ENCODE measurements at places on chromosomes 6 and 20.
A peak's percentile ranks its signal among the peaks of the same experiment; 100 is the strongest.

GRCh38 chr6:149211046-149211571 lies 106.4 kb upstream of the TAB2 start:
- DNase-seq: no peak

DNA sequence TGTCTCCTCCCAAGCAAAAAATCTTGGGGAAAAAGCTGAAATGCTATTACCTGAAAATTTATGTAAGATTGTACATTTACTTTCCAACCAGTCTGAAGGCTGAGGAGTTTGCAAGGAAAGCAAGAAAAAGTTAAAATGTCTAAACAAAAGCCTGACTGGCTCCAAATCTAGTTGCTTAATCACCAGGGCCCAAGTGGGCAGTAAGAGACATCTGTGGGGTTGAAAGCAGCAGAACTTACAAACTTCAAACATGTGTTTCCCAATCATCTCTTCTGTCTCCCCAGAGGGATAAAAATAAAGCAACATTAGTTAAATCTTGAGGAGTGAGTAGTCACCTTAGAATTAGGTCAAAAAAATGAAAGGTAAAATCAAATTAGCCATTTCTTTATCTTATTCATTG lies 98.6 kb downstream of the OGFRL1 start:
- no peak for DNase-seq

DNA sequence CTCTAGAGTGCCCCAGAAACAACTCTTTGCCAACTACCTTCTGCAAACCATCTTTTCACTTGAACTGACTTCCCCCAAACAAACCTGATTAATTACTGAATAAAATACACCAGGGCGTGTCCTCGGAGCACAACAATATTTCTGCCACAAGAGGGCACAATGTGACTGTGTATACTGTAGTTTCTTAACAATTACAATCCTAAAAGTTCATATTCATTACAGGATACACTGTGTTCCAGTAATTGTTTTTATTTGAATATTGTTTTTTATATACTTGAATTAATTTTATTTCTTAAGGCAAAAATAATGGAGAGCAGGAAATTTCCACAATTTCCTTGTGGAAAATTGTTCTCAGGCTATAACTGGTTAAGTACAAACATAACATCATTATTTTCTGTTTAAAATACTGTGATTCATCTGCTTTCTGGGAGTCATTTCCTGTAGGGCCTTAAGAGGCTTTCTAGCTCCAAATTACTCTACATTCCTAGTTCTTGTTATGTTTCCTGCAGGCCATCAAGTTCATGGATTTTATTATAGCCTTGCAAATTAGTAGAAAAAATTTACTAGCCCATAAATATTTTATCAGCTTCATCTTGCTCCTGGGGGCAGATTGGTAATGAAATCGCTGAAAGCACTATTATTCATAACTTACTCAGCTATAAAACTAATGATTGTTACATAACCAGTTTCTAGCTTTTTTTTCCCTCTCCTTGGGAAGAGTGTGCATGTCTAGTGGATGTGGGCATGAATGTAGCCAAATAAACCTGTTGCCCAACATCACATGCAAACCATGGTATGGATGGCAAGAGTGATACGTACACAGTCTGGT lies 51.9 kb upstream of the SLC22A16 start:
- peak; percentile 82 for DNase-seq

GRCh38 chr20:2451939-2452732 lies 18.5 kb downstream of the SNRPB start:
- DNase-seq: peak; percentile 71

- DNase-seq: no peak
Observed at GRCh38 chr20:14415467-14415866, 78.1 kb upstream of the FLRT3 start.

DNA sequence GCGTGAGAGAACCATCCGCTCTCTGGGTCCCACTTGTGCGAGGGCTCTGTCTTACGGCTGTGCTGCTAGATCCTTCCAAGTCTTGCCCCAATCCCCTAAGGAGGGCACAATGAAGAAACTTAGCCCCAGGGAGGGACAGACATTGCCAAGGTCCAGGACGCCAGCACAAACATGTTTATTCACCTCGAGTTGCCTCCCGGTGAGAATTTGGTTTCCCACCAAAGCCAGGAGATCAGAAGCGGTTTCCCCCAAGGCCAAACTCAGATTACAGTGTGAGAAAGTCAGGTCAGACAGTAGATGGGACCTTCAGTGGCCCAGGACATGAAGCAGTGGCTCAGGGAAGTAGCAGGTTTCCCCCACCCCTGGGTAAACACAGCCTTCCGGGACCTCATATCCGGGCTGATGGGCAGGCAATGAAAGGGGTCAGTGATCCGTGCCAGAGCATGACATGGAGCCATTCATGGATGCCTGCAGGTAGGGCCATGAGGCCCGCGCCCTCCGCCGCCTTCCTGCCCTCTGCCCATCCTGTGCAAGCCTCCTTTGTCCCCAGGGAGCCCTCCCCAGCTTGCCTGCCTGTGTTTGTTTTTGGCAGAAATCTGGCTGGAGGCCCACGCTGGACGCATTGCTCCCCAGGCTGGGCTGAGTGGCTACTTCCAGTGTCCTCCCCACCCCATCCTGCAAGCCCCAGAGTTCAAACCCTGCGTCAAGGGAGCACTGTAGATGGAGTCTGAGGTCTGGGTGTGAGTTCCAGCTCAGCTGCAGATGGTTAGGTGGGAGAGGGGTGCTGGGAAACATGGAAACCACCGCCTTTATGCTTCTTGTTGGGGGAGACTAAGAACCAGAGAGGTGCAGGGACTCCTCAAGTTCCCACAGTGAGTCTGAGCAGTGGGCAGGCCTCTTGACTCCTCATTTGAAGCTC lies 2.0 kb downstream of the BPIFB2 start:
- no peak for DNase-seq

- no peak for DNase-seq
Observed at GRCh38 chr6:138115201-138115600, 8.0 kb upstream of the PERP start.

- no peak for DNase-seq
Observed at GRCh38 chr20:41657655-41658054, 39.5 kb upstream of the CHD6 start.

DNA sequence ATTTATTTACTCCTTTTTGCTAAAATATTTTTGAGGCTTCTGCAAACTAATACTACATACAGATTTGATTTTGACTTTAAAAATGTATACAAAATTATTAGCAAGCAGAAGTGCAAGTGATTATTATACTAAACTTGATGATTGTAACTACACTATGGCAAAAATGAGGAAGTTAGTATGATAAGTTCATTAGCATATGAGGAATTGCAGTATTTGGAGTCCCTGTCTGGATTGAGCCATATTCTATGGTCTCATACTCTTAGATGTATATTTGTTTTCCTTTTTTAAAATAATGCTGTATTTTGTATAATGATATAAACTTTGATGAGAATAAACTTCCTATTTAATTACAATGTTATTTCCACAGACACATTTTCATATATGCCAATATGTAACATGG lies 13.9 kb downstream of the CRISP3 start:
- no peak for DNase-seq

DNA sequence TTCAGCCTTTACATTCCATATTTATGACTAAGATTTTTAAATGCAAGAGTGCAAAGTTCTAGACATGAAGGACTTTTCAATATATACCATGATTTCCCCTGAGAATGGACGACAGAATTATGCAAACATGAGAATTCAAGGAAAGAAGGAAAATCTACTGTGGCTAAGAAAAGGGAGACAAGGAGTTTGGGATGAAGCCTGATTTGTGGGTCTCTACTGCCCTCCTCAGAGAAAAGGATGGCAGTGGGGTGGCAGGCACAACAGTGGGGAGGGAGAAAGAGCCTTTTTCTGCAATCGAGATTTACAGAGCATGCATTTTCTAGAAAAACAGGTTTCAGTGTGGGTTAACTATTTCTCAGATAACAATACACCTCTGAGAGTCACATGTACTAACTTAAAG lies 466.9 kb upstream of the NRSN1 start:
- no peak for DNase-seq

DNA sequence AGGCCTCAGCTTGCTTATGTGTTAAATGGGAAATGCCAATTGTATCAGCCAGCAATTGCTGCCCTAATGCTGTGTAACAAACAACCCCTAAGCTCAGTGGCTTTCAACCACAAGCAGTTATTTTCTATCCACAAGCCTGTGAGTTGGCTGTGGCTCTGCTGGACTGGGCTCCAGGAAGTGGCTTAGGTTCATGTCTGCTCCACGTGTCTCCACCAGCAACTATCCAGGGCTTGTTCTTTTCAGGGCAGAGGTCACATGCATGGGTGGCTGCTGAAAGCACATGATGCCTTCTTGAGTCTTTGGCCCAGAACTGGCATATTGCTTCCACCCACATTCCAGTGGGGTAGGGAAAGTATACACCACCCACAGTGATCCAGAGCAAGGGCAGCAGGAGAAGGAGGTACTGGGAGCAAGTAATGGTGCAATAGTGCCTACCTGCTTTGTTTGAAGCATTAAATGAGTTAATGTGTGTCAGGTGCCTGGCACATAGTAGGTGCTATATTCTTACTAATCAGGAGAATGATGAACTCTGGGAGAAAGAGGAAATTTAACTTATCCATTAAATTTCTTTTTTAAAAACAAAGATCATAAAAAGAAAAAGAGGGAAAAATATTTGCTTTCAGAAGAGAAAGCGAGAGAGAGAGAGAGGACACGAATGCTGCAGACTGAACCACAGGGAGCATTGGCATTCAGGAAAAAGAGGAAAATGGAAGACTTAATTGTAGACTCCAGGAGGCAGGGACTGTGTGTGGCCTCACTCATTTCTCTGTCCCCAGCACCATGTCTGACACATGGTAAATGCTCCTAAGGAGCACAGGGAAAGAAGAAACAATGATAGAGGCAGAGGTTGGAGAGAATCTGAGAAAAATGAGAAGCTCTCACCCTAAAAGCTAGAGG lies 25.2 kb upstream of the RNF24 start:
- no peak for DNase-seq

DNA sequence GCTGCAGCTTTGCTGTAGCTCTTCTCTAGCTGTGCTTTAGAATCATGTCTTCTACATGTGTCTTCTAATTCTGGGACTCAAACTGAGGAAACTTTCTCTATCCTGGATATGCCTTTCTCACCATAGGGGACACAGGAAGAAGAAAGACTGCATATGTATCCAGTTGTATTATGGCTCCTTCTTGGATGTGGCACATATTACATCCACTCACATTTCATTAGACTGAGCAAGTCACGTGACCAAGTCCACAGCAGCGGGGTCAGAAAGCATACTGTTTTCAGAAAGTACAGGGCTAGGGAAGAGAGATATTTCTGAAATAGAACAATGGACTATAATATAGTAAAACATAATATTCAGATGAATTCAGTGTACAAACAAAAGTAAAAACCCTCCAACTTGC lies 187.6 kb upstream of the RIMS1 start:
- no peak for DNase-seq

- DNase-seq: peak; percentile 47
Observed at GRCh38 chr20:50595988-50596693, 86.0 kb downstream of the PTPN1 start.

GRCh38 chr6:87124074-87124473 lies 29.2 kb upstream of the CGA start:
- DNase-seq: no peak

DNA sequence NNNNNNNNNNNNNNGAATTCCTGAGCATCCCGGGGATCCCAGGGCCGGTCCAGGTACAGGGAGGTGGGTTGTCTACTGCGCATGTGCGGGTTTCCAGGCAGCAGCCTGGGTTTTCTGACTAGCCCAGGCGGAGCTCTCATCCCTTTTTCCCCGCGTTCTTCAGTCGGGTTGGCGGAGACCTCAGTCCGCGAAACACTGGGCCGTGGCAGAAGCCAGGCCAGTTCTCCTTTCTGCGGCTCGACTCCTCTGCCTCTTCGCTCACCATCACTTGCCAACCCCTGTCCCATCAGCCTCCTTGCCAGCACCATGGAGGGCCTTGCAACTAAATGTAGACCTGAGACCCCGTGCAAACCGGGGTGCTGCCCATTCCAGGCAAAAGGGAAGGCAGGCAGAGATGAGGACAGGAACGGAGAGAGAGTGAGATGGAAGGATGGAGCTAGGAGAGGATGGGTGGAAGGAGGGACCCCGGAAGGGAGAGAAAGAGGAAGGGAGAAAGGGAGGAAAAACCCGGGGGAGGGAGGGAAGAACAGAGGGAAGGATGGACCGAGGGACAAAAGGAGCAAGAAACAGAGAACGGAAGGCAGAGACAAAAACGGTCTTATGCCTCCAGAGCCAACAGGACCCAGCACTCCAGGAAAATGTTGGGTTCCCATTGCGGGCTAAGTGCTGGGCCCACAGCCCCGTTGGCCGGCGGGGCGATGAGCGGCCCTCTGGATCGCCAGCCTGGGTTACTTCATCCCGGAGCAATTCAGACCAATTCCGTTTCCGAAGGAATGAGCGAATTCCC lies 445.4 kb upstream of the DEFB115 start:
- DNase-seq: no peak

- DNase-seq: no peak
Observed at GRCh38 chr6:142218446-142218845, 71.4 kb downstream of the VTA1 start.
